ENCODE measurements at places on chromosomes 12 and 14. TPM values are rescaled to one million over a fixed set of nuclear protein-coding genes. Genes with fewer than 3 reads are reported as not detected.

DNA sequence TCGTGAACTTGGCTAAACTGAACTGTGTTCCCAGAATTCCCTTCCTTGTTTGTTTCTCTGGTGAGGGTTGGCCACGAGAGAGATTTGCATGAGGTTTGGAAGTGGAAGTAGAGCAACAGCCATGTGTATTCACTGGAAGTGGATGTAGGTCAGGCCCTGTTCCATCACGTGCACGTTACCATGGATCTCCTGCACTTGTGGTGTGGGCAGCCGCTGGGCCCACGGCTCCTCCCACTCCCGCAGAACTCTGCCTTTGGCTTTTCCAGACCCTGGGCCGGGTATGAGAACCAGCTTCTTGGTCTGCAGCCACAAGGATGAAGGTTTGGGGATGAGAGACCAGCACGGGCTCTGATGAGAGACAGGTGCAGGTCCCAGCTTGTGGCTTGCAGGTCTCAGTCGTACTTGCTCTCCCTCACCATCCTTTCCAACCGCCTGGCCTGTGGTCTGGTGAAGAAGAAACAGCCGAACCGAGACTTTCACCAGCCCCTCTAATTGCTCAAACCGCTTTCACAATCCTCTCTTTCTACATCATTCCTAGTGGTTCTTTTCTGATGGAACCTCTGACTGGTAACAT, 94.9 kb downstream of the DUSP16 start:
- DNase-seq = peak; percentile 29

DNA sequence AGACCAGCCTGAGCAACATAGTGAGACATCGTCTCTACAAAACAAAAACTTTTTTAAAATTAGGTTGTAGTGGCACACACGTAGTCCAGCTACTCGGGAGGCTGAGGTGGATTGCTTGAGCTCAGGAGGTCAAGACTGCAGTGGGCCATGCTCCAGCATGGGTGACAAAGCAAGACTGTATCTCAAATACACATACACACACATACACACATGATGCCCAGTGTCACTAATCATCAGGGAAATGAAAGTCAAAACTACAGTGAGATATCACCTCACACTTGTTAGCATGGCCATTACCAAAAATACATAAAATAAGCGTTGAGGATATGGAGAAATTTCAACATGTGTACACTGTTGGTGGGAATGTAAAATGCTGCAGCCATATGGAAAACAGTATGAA, 33.2 kb upstream of the KICS2 start:
- no peak for DNase-seq

- no peak for DNase-seq
Measured at GRCh38 chr14:50774542-50775267, 56.3 kb downstream of the NIN start.

GRCh38 chr12:57723630-57723962, 14.9 kb downstream of the AGAP2 start:
- no peak for DNase-seq

DNA sequence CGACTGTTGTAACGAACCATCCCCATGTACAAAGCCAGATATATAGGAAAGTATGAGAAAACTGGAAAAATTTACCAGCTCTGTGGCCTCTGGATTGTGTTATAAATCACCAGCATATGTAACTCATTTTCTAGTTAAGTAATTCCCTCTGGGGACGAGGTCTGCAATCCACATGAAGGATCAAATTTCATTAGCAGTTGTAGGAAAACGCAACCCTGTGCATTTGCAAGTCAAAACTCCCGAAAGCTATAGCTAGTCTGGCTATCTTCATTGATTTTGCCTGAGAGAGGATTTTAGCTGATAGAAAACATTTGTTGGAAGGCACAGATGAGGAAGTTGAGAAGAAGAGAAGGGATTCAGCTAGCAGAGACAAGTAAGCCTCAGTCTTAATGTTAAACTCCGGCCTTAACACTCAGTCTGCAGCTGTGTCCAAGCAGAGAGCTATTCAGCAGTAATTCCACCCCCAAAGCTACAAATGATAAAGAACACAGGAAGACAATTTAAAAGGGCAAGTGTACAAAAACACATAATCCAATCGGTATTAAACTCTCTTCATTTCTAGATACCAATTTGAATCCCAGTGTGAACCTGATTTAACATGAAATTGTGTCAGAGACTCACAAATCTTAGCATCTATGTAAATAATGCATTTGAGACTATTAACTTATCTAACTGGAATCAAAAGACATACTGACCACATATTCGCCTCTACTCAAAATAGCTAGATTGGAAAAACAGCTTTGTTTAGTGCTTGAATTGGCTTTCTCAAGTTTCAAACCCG, 54.2 kb upstream of the CERS5 start:
- peak; percentile 89 for DNase-seq

- no peak for DNase-seq
Measured at GRCh38 chr14:94888121-94888520, 118.2 kb upstream of the GSC start.

The AHNAK2 gene
- 3.7 TPM for total RNA-seq

The ISM2 gene
- total RNA-seq = not detected

- no peak for DNase-seq
Measured at GRCh38 chr14:99792551-99793212, 531 bp upstream of the EML1 start.

The RARG gene
- total RNA-seq = 11.1 TPM

DNA sequence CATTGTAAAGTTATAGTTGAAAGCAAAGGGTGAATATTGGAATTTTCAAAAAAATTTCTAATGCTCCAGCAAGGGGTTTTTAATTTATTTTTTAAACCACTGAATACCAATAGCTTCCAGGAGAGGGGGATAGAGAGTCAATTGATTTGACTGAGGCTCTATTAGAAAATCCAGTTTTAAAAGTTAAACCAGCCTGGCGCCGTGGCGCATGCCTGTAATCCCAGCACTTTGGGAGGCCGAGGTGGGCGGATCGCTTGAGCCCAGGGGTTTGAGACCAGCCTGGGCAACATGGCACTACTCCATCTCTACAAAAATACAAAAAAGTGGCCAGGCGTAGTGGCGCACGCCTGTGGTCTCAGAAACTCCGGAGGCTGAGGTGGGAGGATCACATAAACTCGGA, 150.1 kb downstream of the SLC38A4 start:
- DNase-seq = peak; percentile 45

GRCh38 chr14:75205591-75205990, 29.2 kb upstream of the TMED10 start:
- DNase-seq = peak; percentile 33

- DNase-seq = no peak
Measured at GRCh38 chr12:6692888-6693287, 3.7 kb upstream of the ZNF384 start.

- peak; percentile 32 for DNase-seq
Measured at GRCh38 chr14:75879031-75879430, 102.8 kb downstream of the TGFB3 start.

DNA sequence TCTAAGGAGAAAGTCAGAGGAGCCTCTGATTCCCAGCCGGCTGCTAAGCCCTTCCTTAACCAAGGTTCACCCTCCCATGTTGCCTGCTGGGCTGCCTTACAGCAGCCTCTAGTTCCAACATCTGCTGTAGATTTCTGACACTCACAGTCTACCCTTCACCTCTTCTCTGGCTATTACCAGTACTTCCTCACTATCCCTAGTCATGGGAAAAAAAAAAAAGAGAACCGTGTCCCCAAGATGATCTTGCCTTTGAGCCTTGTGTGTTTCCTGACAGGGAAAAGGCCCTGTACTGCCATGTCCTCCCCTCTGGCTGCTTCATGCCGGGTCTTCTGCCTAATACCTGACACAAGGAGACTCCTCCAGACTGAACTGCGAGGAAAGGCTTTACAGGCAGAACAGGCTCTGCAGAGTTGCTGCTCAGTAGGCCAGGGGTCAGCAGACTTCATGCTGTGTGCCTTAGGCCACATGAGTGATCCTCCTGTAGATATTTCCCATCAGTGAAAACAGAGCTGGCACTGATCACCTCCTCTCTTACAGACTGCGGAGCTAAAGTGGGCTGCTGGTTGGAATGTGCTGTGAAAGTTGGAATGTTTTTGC, 46.8 kb downstream of the PRKCH start:
- DNase-seq = no peak

DNA sequence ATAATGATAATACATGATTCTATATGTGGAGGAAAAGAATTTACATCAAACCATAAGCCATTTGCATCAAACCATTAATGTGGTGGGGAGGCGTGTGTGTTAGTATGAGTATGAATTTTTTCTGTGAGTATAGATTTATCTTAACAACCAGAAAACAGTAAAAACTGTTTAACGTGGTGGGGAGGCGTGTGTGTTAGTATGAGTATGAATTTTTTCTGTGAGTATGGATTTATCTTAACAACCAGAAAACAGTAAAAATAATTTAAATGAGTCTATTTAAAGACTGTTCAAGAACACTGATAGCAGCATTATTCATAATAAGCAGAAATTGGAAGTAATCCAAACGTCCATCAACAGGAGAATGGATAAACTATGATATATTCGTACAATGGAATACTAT, 9.1 kb upstream of the MSI1 start:
- DNase-seq = no peak

The PMEL gene
- 0.84 TPM for total RNA-seq

GRCh38 chr14:93318927-93319326, 13.9 kb downstream of the BTBD7 start:
- DNase-seq = peak; percentile 6

The IL31 gene
- not detected for total RNA-seq

- peak; percentile 49 for DNase-seq
Measured at GRCh38 chr14:25042362-25043299, 7.3 kb downstream of the STXBP6 start.

GRCh38 chr12:57011438-57012424, 4.6 kb downstream of the TAC3 start:
- DNase-seq = no peak

The DPPA3 gene
- not detected for total RNA-seq

DNA sequence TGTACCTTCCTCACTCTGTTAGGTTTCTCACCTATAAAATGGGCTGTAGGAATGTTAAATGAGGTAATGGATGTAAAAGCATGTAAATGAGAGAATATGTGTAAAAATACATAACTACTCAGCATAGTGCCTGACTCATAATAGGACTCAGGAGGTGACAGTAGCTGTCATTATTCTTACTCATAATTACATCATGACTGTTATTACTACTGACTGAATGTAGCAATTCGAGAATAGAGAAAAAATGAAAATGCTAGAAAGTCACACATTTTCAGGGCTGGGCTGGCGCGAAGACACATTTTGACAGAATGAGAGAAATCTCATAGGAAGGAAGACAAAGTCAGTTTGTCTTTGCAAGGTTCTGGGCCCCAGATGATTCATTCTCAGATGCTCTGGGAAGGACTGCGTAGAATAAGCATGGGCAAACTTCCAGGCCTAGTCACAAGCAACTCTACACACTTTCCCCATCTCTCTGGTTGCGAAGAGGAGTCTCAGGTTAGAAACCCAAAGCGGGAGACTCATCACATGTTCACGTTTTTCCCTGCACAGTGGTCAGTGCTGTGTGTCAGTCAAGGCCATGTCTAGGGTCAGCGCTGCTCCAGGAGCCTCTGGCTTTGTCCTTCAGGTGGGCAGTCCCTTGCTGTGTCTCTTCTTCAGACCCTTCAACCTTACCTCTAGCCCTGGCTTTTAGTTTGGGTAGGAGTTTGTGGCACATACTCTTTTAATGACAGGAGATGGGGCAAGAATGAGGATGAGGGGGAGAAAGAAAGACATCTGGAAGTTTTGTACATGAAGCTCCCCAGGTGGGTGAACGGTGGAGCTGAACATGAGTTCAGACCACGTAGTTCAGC, 8.4 kb downstream of the GPRC5A start:
- peak; percentile 90 for DNase-seq

The FAM186B gene
- 0.29 TPM for total RNA-seq

The C12orf54 gene
- not detected for total RNA-seq

GRCh38 chr12:47547077-47547476, 158.8 kb downstream of the RPAP3 start:
- DNase-seq = peak; percentile 42

DNA sequence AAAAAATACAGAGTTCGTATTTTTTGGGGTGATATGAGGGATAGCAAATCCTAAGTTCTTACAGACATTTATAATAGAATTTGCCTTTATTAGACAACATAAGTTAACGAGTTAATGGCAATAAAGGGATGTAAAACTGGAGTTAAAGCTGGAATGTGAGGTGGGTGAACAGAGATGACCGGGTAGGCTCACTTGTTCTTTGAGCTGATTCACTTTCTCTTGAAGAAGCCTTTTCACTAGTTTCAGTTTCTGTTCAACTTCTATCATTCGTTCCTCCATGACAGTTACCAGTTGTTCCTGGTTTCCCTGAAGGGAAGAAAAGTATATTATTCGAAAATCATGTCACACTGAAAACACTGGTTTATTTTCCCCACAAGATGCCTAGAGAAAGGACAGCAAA, 57.7 kb upstream of the SAV1 start:
- DNase-seq = peak; percentile 11

GRCh38 chr14:52926953-52927352, 23.9 kb downstream of the FERMT2 start:
- DNase-seq = no peak

The GAS2L3 gene
- total RNA-seq = 79.4 TPM

- no peak for DNase-seq
Measured at GRCh38 chr14:73524493-73524892, 12.4 kb upstream of the ACOT1 start.

- no peak for DNase-seq
Measured at GRCh38 chr12:86772696-86773095, 516.5 kb upstream of the MGAT4C start.

The PLXNC1 gene
- 0.24 TPM for total RNA-seq

DNA sequence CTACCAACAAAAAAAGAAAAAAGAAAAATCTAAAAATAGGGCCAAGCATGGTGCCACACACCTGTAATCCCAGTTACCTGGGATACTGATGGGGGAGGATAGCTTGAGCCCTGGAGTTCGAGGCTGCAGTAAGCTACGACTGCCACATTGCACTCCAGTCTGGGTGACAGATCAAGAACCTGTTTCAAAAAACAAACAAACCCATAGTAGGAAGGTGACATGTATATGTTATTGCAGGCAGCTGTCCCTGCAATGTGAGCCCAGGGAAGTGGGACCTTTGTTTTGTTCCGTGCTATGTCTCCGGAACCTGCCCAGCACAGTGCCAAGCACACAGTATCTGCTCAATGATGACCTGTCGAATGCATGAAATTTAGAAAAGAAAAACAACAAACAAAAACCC, 37.2 kb upstream of the YY1 start:
- no peak for DNase-seq

The DRAM1 gene
- 4.8 TPM for total RNA-seq

- no peak for DNase-seq
Measured at GRCh38 chr14:76541594-76542219, 165.8 kb downstream of the ESRRB start.

GRCh38 chr12:27610374-27610773, 85.9 kb upstream of the REP15 start:
- DNase-seq = peak; percentile 60

GRCh38 chr14:21978184-21978998, 304.8 kb upstream of the OR4E1 start:
- peak; percentile 16 for DNase-seq

The ACSS3 gene
- 0.12 TPM for total RNA-seq

The BEGAIN gene
- not detected for total RNA-seq

DNA sequence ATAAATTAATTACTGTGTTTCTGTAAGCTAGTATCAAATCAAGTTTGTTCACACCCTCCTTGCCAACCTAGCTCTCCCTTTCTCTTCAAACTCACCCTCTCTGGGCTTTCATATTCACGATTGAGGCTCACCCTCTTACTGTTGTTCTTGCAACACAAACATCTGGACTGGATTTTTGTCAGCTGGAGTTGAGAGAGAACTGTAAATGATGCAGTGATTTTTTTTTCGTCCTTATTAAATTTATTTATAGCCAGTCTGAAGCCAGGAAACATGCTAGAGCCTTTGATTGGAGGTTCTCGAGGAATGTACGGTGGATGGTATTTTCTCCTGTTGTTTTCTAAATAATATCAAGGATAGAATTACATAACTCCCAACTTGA, 485.1 kb downstream of the ZFP36L1 start:
- peak; percentile 54 for DNase-seq

The ZNF10 gene
- total RNA-seq = 1.6 TPM
